NCI-H1417 (cell line): ENCODE measurements at places on chromosomes 4 and X.

DNA sequence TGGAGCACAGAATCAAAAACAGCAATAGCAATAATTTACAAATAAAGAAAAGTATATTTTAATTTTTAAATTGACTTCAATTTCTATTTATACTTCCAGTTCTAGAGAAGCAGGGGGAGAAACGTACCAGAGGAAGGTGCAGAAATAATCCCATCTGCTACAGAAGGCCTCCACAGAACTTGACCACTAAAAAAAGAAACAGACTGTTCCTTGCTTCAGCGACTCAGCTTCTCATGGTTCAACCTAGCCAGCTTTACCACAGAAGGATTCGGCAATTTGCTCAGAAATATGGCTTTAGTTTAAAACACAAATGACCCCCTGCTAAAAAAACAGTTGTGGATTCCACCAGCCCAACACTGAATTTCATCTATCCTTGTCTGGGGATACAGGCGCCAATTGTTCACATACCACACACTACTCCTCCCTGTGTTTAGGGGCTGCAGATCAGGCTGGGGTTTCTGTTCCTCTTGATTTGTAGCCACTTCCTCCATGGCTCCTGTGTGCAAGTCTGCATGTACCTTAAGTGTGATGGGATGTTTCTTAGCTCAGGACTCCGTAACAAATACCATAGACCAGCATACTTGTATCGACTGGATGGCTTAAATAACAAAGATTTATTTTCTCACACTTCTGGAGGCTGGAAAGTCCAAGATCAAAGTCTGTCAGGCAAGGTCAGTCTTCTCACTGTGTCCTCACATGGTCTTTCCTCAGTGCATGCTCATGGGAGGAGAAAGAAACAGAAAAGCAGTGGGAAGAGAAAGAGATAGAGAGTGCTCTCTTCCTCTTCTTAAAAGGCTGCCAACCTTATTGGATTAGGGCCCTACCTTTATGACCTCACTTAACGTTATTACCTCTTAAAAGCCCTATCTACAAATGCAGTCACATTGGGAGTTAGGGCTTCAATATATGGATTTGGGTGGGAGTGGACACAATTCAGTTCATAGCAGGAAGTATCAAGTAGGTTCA, 79.1 kb downstream of the AMOT start:
- DNase-seq: no peak

GRCh38 chr4:4631150-4631549, 89.3 kb upstream of the STX18 start:
- DNase-seq: no peak

DNA sequence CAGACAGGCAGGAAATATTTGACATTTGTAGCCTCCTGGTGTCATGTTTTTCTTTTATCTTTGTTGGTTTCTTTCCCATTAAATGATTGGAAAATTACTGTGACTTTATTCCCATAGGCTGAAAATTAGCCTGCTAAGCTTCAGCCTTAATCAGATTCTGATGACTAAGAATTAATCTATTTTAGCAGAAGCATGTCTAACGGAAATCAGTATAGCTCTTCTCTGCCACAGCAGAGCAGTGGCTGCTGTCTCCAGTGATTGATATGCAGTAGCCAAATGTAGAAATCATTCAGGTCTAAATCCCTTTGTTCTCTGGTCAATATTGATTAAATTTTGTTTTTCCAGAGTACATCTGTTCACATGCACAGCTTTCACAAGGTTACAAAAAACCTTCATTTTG, 199.3 kb downstream of the GC start:
- DNase-seq: no peak

DNA sequence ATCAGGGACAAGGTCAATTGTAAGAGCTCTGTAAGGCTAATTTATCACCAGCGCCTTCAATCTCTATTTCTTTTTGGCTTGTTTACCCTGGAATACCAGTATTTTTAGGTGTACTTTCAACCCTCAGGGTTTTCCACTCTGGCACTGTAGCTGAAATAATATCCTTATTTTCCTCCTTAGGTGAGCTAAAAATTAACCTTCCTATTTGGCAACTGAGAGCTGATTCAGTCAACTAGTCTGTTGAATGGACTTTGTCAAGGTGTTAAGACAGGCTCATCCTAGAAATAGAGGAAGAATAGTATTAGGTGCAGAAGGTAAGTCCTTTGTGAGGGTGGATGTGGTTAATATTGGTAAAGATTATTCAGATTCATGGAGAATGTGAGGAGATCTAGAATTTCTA, 101.3 kb upstream of the BANK1 start:
- no peak for DNase-seq
